ENCODE measurements at places on chromosomes 4 and X.
A peak's percentile ranks its signal among the peaks of the same experiment; 100 is the strongest.

DNA sequence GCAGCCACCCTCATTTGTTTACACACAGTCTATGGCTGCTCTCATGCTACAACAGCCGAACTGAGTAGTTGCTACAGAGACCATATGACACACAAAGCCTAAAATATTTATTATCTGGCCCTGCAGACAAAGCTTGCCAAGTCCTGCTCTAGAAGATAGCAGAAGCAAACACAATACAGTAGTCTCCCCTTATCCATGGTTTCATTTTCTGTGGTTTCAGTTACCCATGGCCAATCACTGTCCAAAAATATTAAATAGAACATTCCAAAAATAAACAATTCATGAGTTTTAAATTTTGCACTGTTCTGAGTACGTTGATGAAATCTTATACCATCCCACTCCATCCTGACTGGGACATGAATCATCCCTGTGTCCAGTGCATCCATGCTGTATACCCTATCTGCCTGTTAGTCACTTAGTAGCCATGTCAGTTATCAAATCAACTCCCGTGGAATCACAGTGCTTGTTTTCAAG is 40.2 kb upstream of the ZNF81 start:
- peak; percentile 68 for DNase-seq

GRCh38 chrX:79368441-79368840 is 1.3 kb upstream of the ITM2A start:
- no peak for DNase-seq

DNA sequence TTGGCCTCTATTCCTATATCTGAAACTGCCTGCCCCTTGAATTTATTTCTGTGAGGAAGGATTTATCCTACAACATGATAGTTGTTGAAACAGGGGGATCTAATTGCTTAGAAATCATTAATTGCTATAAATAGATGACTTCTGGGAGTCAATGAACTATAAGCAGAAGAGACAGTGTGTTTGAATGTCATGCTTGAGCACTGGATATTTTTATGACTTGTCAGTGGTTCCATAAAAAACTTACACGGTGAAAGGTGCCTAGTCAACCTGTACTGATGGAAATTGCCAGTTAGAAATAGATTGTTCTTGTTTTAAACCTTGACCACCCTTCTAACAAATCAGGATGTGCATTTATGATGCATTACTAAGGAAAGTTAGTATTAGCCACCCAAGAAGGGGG is 306.9 kb upstream of the PPARGC1A start:
- DNase-seq = no peak

DNA sequence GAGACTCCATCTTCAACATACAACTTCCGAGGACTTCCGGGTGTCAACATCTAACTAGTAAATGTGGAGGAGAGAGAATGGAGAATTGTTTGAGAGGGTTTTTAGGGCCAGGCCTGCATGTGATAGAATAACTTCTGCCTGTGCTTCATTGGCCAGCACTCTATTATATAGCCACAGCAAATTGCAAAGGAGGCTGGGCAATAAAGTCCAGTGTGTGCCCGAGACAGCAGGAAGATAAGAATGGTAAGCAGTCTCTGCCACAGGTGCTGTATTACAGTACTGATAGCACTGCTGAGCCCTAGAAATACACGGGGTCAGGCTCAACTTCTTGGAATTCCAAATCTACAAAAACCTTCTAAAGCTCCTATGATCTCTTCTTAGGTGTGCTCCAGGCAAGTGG is 20.8 kb upstream of the LIMCH1 start:
- no peak for DNase-seq

DNA sequence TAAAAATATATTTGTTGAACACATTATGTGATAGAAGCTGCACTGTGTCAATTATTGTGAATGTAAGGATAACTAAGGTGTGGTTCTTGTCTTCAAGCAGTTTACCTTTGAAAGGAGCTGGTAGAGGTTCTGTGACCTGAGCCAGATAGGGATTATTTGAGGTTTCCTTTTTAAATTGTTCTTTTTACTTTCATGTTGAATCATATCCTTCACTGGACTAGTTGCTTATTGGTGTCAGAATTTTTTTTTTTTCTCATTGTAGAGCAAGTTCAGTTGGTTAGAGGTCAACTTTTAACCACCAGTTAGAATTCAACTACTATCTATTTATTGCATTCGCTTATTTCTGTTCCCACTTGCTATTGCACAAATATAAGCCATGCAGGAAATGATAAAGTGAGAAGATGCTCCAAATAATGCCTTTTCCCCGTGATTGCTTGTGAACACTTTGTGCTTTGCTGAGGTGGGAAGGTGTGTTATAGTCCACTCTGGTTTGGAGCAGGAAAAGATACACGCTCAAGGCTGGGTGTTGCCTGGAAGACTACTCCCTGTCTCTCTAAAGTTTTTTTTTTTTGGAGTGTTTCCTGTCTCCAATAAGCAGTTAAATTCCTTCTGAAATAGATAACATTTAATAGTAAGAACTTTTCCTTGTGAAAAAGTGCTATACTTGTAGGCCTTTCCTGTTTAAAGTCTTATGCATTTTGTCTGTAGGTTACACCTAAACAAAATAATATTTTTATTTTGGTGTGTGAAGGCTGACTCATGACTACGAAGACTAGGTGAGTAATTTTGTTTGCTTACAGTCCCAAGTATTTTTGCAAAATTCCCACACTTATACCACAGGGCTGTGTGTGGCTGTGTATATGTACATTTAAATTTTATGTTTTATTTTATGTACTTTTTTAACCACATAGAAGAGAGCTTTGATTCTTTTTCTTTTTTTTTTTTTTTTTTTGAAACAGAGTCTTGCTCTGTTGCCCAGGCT is 83.8 kb upstream of the LCORL start:
- no peak for DNase-seq

DNA sequence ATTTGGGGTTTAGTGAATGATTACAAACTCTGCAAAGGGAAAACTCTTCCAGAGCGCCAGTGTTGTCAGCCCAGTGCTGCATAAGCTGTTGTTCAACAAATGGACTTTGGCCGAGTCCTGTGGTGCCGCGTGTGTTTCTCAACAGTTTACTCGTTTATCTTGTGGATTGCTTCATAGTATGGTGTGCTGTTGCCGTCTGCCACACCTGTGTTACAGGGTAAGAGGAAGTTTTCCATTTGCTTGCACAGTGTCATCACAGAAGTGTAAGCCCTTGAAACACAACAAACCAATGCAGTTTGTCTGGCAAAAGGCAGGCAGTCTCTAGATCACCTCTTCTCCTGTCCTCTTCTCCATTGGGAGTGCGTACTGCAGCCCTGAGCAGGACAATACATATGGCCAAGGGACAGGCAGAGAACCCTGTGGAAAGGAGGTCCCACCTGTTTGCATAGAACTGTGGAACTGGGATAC is 66.3 kb downstream of the DCUN1D4 start:
- DNase-seq = no peak

DNA sequence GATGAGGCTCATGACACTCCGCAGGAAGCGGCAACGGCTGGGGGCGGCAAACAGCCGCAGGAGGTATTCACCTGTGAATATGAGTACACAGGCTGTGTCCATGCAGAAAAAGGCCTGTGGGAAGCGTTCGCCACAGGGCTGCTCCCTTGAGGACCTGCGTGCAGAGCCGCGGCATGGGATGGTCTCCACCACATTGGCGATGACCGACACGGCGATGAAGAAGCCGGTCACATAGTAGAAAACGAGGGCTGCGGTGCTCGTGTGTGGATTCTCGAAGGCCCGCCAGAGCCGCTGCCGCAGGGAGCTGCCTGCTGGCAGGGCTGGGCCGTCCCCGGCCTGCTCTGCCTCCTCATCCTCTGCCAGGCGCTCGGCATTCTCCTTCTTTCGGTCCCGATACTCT is 2.2 kb downstream of the KCND1 start:
- DNase-seq = no peak

- no peak for DNase-seq
These were observed 7.3 kb upstream of the CUL4B start for GRCh38 chrX:120568035-120568434.

- DNase-seq = no peak
These were observed 41.1 kb downstream of the AFF2 start for GRCh38 chrX:148541584-148541940.

- no peak for DNase-seq
These were observed 1477.8 kb downstream of the C4orf33 start for GRCh38 chr4:130573742-130574141.

- DNase-seq = peak; percentile 88
These were observed 18.5 kb upstream of the CXCL3 start for GRCh38 chr4:74056858-74057562.

DNA sequence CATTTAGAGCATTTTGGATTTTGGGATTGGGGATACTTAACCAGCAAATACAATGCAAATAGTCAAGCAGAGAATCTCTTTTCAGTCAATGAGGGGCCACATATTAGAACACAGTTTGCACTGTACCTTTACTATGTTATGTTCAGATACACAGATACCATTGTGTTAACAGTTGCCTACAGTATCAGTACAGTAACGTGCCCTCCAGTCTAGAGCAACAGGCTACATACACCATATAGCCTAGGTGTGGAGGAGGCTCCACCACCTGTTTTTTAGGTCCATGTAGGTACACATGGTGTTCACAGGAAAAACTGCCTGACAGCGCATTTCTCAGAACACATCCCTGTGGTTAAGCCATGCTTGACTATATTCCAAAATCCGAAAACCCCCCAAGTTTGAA is 9.1 kb downstream of the GRPEL1 start:
- no peak for DNase-seq

GRCh38 chr4:25881193-25881592 is 18.4 kb upstream of the SEL1L3 start:
- no peak for DNase-seq

DNA sequence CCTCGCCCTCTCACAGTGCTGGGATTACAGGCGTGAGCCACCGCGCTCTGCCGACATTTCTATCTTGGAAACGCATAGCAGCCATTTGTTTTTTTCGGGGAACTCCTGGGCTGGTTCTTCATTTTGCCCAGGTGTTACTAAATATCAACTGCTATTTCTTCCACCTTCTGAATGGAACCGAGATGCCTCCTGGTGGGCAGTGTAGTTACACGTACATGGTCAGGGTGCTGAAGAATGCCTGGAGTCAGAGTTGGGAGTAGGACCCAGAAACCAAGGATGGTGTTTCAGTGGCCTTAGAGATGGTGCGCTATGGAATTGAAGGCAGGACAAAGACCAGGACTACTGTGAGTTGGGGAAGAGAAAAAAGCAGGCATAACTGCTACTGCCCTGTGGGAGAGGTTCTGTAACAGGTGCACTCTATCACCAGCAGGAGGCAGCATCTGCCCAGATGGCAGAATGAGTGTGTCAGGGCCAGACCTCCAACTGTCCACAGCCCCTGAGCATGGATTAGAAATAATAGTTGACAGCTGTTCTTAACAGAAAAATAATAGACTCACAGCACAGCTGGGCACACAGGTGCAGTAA is 81.7 kb downstream of the ZC4H2 start:
- DNase-seq = peak; percentile 7

DNA sequence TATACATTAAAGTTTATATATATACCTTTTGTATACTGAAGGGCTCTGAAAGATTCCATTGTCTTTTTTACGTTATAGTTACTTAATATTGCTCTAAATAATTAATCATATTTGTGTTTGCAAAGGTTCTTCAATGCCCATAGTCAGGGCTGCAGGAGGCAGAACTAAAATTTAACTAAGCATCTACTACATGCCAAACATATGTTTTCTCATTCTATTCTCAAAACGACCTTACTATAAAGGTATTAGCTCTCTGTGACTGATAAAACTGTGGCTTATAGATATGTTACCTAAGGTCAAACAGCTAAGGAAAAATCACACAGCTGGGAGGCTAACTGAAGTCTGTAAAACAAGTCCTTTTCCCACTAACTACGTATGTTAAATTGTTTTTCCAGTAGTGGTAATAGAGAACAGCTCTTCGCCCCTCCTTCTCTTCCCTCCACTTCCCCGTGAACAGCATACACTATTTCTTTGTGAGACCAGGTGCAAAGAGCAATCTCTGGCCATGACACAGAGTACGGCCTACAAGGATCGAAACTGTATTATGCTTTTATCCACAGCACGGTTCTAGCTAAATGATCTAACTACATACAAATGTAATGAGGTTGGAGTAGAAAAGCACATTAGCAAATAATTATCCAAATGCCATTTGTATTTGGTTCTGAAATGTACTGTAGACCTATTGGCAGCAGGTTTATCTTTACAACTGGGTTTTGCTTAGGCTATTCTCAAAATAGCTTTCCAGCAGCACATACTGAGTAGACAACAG is 1.7 kb downstream of the CNOT6L start:
- DNase-seq = peak; percentile 5

GRCh38 chr4:52919461-52919860 is 57.3 kb downstream of the RASL11B start:
- no peak for DNase-seq

DNA sequence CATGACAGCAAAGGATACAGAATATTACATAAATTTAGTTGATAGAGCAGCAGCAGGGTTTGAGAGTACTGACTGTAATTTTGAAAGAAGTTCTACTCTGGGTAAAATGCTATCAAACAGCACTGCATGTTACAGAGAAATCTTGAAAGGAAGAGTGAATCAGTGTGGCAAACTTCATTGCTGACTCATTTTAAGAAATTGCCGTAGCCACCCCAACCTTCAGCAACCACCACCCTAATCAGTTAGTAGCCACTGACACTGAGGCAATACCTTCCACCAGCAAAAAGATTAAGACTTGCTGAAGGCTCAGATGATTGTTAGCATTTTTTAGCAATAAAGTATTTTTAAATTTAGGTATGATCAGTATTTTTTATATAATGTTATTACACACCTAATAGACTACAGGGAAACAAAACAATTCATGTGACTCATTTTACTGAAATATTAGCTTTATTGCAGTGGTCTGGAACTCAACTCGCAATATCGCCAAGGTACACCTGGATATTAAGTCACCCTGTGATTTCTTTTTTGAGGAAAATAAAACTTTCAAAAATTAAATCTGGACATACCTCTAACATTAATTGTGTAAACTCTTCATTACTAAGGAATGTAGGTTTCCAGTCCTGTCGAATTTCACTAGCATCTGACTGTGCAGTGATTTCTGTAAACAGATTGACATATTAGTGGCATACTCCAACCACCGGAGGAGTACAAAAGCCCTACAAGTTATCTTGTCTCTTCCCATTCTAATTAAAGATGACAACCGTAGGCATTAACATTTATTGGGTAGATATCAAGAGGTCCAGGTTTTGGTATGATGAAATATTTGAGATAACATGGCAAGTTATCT is 71.1 kb downstream of the CLOCK start:
- DNase-seq = peak; percentile 81

DNA sequence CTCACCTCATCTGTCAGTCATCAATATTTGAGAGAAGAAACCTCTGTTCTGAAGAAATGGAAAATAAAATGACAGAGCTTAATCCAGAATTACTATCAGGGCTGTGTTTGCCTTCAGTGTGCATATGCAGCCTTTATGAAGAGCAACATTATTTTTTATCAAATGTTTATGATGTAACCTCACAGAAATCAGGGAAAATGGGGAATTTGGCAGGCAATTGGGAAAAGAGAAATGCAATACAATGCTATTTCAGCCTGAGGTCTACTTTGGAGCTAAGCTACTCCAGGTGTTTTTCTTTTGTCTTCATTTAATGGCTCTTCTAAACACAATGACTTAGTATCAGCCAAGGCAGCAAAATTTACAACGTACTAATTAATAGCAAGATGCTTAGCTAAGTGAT is 241.1 kb upstream of the TET2 start:
- DNase-seq = no peak

GRCh38 chr4:160136021-160136420 is 1033.1 kb downstream of the RAPGEF2 start:
- peak; percentile 48 for DNase-seq

GRCh38 chr4:94345969-94346368 is 3.3 kb upstream of the HPGDS start:
- no peak for DNase-seq

GRCh38 chrX:31268359-31268758 is 196.5 kb upstream of the FTHL17 start:
- peak; percentile 7 for DNase-seq

All from ELR (cell line).